ENCODE measurements at places on chromosomes 2 and 18.

DNA sequence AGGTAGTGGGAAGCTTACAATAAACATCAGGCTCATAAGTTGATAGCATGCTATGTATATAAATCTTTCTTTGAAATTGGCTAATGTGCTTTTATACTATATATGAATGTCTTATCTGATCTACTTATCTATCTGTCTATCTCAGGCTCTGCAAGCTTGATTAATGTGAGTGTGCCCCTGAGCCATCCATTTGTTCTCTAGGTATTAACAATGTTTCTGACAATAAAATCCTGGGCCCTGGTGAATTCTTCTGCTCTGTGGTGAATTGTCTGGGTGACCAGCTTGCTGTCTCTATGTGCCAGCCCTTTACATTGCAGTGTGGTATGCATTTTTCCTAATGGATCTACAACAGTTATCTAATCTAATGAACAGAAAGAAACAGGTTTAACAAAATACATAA, 295.9 kb downstream of the HRH4 start:
- no peak for DNase-seq

- DNase-seq = no peak
Observed at GRCh38 chr2:219059725-219060682, 717 bp downstream of the IHH start.

- peak; percentile 94 for DNase-seq
Observed at GRCh38 chr2:230225486-230225885, at the start of gene SP140. Gene SP140 (plus strand): TSS chr2:230225736. CDS start chr2:230225845, 109 bp downstream.

DNA sequence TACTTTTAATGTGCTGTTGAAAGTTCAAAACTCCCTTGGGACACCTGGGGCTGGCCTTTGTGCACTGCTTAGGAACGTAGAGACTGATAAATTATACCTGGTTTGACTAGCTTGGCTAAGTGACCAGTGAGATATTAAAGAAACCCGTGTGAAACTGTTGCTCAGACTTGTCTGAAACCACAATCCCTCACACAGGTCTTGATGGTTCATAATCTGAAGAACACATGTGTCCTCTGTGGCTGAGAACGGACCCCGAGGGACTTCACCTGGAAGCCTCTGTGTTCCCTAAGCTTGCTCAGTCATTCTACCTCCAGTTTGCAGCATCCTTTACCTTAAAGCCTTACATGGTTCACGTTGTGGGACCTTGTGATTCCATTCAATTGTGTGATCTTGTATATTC, 218.8 kb downstream of the CBLN2 start:
- DNase-seq = no peak

GRCh38 chr2:203498161-203498560, 36.9 kb downstream of the RAPH1 start:
- no peak for DNase-seq

GRCh38 chr2:41963661-41964525, 83.9 kb upstream of the PKDCC start:
- no peak for DNase-seq

DNA sequence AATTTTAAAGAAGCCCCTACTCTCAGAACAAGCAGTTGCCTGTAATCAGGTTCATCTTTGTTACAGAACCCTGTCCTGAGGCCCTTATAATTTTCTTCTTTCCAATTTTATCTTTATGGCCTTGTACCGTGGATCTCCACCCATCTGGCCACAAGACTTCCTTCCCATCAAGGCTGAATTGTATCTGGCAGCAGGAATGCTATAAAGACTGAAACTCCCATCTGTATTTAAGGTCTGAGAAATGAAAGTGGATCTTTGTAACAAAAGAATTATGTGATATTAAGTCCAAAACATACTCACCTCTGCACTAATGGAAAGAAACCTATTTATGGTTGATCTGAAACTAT, 91.8 kb downstream of the METTL8 start:
- DNase-seq = no peak

- no peak for DNase-seq
Observed at GRCh38 chr18:67035026-67035425, 431.1 kb upstream of the CDH19 start.

- DNase-seq = no peak
Observed at GRCh38 chr2:96684883-96685576, 42.5 kb downstream of the FER1L5 start.

DNA sequence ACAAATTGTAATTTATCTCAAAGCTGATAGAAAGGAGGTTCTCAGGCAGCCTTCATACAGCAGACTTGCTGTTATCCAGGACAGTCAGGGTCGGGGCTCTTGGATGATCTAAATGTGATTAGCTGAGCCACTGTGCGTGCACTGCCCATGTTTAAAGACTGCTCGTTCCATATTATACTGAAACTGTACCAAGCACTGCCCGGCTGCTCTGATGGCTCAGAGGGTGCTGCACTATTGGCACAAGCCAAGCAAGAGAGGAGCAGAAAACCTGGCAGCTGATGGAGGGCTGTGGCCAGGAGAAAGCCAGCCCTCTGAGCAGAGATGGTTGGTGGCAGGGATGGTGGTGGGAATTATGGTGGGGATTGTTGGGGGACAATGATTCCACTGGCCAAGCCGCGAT, 63.4 kb downstream of the COL6A3 start:
- no peak for DNase-seq

GRCh38 chr2:158205215-158205614, 103.5 kb downstream of the UPP2 start:
- no peak for DNase-seq

DNA sequence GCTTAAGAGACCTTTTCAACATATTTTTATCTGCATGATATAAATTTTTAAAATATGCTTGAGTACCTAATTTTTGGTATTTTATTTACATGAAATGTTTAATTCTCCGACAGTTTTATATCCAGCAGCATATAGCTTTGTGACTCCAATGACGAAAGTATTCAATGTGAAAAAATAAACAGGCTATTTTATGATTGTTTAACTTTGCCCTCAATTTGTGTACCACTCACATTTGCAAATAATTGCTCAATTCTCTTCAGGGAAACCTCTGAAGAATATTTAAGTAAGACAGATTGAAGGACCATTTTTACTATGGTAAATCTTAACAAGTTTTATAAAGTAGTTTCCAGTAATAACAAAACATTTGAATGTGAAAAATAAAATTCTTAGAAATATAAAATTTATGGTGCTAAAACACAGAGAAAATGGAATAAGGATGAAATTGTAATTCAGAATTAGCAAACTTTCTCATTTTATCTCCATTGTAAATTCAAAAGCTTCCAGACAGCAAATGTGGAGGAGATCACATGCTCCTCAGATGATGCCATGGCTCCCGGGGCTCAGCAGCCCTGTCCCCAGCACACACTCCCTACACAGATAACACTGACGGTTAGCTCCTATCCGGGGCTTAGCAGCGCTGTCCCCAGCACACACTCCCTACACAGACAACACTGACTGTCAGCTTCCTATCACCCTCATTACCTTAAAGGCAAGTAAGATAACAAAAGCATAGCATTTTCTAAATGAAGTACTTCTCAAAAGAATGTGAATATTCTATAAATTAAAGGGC, 39.7 kb downstream of the SH3YL1 start:
- no peak for DNase-seq

DNA sequence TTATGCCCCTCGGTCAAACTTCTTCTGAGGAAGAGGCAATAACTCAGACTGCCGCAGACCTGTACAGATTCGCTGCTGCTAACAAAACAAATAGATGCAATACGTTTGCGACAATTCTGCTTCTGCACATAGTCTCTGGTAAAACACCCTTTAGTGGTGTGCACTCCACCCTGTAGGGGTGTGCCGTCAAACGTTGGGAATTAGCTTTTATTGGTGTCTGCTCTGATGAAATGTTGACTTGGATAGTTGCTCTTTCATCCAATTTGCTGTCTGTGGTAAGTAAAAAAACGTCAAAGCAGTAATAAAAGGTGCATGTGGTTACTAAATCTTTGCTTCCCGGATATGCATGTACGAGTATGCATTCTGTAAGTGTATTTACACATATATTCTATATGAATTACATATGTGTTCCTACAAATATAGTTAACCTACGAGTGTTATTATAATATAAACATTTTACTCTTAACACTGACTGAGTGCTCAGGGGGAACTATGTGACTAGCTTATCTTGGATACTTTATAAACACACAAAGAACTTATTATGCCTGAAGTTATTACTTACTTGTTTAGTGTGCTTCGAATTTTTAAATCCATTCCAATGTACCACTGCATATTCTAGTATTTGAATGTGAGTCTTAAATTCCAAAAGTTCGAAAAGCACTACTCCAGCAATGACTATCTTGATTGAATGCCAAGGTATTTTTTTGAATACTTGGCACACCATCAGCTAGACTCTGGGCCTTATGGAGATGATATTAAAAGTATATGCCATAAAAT, 610.2 kb downstream of the ZEB2 start:
- DNase-seq = no peak

- DNase-seq = no peak
Observed at GRCh38 chr2:174591740-174592139, 5.9 kb downstream of the WIPF1 start.

DNA sequence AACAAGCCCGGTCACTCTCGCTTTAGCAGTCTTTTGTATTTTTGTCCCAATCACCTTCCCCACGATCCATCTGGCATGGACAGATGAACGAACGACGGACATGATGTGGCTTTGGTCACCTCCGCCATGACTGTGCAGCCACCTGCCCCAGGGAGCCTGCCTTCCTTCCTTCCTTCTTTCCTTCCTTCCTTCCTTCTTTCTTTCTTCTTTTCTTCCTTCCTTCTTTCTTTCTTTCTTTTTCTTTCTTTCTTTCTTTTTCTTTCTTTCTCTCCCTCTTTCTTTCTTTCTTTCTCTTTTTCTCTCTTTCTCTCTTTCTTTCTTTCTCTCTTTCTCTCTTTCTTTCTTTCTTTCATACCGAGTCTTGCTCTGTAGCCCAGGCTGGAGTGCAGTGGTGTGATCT, 39.0 kb downstream of the ATP8B1 start:
- no peak for DNase-seq

GRCh38 chr2:187435078-187435477, 13.0 kb downstream of the CALCRL start:
- no peak for DNase-seq

GRCh38 chr18:45802814-45803492, 22.5 kb upstream of the SIGLEC15 start:
- DNase-seq = no peak

GRCh38 chr2:30664761-30665358, 142.4 kb downstream of the CAPN13 start:
- no peak for DNase-seq

DNA sequence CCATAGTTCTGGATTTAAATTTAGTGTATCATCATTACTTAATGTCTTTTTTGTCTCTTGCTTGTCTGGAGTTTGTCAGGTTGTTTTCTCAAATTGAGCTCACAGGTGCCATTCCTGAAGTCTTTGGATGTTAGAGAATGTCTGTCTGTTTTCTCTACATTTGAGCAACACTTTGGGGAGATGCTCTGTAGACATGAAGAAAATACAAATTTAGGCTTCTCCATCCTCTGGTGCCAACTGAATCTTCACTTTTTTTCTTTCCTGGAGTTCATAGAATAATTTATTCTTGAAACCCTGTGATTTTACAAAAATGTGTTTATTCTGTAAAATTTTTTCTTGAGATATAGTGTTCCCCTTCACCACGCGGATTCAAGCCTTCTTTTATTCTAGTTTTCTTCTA, 256.4 kb upstream of the HDAC4 start:
- no peak for DNase-seq

- DNase-seq = peak; percentile 34
Observed at GRCh38 chr2:224764565-224765236, 48.5 kb upstream of the CCDC195 start.

DNA sequence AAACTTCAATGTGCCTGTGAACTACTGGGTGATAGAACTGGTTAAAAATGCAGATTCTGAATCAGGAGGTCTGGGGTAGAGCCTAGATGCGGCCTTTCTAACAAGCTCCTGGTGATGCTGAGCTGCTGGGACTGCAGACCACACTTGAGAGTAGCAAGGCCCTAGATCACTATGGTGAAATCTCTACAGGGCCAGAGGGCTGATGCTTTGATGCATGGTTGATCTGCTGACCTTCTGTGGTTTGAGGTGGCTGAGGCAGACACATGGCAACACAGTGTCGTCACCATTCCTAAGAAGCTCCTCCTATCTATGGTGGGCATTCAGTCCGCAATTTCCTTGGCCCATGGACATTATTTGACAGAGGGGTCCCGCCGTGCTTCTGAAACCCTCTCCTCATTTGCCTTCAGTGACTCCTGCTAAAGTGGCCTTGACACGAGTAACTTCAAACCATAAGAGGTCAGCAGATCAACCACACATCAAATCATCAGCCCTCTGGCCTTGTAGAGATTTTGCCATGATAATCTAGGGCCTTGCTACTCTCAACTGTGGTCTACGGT, 19.8 kb downstream of the CCDC68 start:
- DNase-seq = no peak

- peak; percentile 15 for DNase-seq
Observed at GRCh38 chr2:218709908-218710307, 727 bp upstream of the TTLL4 start.

- DNase-seq = no peak
Observed at GRCh38 chr18:70221915-70222278, 16.4 kb upstream of the RTTN start.

GRCh38 chr18:23037646-23038045, 97.6 kb upstream of the CABLES1 start:
- no peak for DNase-seq

DNA sequence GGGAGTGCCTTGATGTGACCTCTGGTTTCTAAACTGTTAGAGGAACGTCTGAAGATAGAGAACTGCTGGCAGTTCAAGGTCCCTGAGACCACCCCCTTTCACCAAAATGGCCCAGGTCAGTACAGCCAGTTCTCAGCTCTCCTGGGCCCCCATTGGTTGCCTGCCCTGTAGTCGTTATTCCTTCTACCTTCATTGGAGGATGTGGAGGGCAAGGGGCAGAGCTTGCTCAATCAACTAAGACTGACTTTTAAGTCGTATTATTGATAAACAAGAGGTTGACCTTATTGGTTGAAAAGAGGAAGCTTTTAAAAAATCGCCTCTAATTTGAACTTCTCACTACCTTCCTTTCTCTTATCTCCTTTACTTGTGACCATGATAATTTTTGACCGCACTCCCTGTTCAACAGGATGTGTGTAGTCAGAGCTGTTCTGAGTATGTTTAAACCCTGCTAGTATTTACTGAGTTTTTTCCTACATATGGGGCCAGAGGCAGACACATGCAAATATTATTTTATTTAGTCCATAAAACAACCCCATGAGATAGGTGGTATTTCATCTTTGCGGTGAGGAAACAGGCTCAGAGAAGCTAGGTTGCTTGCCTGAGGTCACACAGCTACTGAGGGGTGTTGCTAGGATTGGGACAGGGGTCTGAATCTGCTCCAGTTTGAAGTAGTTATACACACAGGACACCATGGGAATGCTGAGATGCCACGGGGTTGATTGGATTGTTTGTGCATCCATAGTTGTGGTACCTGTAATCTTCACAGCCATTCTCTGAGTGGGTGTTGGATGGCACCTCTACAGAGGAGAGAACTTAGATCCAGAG, 65.9 kb downstream of the TMEM247 start:
- peak; percentile 60 for DNase-seq

GRCh38 chr2:206230060-206230762, 44.3 kb upstream of the ZDBF2 start:
- no peak for DNase-seq

DNA sequence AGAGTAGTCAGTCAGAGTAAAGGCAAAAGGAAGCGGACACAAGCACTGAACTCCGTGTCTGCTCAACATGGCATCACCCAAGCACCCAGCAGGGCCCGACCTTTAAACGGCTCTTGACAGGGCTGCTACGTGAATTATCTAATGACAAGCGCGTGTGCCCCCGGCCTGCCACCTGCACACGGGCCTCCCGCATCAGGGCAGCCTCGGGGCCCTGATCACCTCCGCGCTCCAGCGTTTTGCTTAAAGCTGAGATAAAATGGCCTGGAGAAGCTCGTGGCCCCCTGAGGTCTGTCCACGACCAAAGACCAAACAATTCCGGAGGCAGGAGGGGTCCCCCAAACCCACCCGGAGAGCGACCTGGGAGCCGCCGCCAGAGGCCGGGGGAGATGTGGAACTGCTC, 376 bp downstream of the NDUFA10 start:
- peak; percentile 62 for DNase-seq

All from CD4-positive, alpha-beta T cell (primary cell).